Natural killer cell treated with Interleukin-12 subunit alpha and Interleukin-12 subunit beta and Interleukin-15 and Interleukin-18, amount 100 ng/mL, for 72 hours (primary cell): ENCODE measurements at places on chromosomes 7 and 10. TPM values are rescaled to one million over a fixed set of nuclear protein-coding genes. Genes with fewer than 3 reads are reported as not detected.

GRCh38 chr7:15600298-15600697, 38.5 kb upstream of the AGMO start:
- no peak overlapping the region for H3K27ac ChIP-seq
- no peak for DNase-seq
- H3K4me1 ChIP-seq: no peaks in the 10 kb centered on the region
- H3K27me3 ChIP-seq: no peaks in the 10 kb centered on the region

The GARIN1A gene
- total RNA-seq: 4.3 TPM

DNA sequence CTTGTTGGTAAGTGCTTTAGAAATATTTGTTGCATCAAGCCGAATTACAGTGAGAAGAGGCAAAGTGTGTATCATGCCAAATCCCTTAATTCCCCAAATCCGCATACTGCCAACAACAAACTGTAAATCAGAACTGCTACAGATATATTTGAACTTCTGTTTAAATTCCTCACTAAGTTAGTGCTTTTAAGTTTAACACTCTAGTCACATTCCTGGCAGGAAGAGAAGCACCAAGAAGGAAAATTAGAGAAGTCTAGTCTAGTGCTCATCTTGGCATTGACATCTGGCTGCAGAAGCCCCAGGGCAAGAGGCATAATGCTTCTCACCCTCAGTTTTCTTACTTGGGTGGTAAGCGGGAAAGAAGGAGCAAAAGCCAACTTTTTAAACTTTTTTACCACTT, 343.5 kb downstream of the GPR37 start:
- no peaks in the 10 kb centered on the region for H3K36me3 ChIP-seq
- no peak overlapping the region for H3K27ac ChIP-seq
- H3K27me3 ChIP-seq: no peaks in the 10 kb centered on the region
- no peak for DNase-seq
- no peaks in the 10 kb centered on the region for H3K4me1 ChIP-seq

DNA sequence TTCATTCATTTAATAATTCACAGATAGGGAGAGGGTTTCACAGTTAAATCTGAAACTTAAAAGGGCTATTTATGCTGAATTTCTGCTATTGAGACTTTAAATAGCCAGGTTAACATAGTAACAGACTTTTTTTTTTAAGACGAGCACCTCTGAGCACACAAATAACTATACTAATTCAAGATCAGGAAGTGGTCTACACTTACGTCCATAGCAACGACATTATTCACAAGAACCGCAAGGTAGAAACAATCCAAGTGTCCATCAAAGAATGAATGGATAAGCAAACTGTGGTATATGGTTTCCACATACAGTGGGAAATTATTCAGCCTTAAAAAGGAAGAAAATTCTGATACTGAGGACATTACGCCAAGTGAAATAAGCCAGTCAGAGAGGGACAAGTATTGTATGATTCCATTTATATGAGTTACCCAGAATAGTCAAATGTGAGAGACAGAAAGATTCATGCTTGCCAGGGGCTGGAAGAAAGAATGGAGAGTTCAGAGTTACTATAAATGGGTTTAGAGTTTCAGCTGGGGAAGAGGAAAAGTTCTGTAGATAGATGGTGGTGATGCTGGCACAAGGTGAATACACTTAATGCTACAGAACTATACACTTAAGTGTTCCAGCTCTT, 140.3 kb upstream of the LAMB4 start:
- H3K36me3 ChIP-seq: no peaks in the 10 kb centered on the region
- H3K27ac ChIP-seq: no peak overlapping the region
- no peaks in the 10 kb centered on the region for H3K4me1 ChIP-seq
- DNase-seq: no peak
- H3K4me3 ChIP-seq: no peak overlapping the region
- peaks cover 2% of the 10 kb centered on the region for H3K27me3 ChIP-seq

GRCh38 chr10:73876971-73877370, 2.6 kb upstream of the CAMK2G start:
- H3K4me3 ChIP-seq: no peak overlapping the region
- no peaks in the 10 kb centered on the region for H3K36me3 ChIP-seq
- no peak for DNase-seq
- peaks cover 6% of the 10 kb centered on the region for H3K27me3 ChIP-seq

The AOC1 gene
- total RNA-seq: not detected

The GFRA1 gene
- total RNA-seq: not detected

GRCh38 chr10:16521311-16522016, at the start of gene C1QL3:
C1QL3 (minus strand) TSS chr10:16521879; CDS start chr10:16521065, 814 bp downstream.
- H3K27ac ChIP-seq: no peak within 1 kb of the TSS
- DNase-seq: no peak
- peak within 1 kb of the TSS; percentile 93 for H3K4me3 ChIP-seq
- H3K36me3 ChIP-seq: no peaks in the 10 kb centered on the region

GRCh38 chr7:85866540-85866939, 679.7 kb upstream of the SEMA3D start:
- H3K27me3 ChIP-seq: no peaks in the 10 kb centered on the region
- DNase-seq: no peak
- no peak overlapping the region for H3K4me3 ChIP-seq
- peaks cover 14% of the 10 kb centered on the region for H3K36me3 ChIP-seq
- H3K4me1 ChIP-seq: no peaks in the 10 kb centered on the region

The LMOD2 gene
- not detected for total RNA-seq

The OR13A1 gene
- not detected for total RNA-seq

GRCh38 chr10:7317786-7318446, 92.9 kb downstream of the SFMBT2 start:
- H3K4me3 ChIP-seq: peak overlapping the region; percentile 44
- H3K27me3 ChIP-seq: no peaks in the 10 kb centered on the region
- DNase-seq: no peak
- peaks cover 66% of the 10 kb centered on the region for H3K4me1 ChIP-seq
- H3K36me3 ChIP-seq: peaks cover 25% of the 10 kb centered on the region
- H3K27ac ChIP-seq: peak overlapping the region; percentile 34
